ENCODE measurements at places on chromosomes 5 and 9. TPM values are rescaled to one million over a fixed set of nuclear protein-coding genes. Genes with fewer than 3 reads are reported as not detected.

DNA sequence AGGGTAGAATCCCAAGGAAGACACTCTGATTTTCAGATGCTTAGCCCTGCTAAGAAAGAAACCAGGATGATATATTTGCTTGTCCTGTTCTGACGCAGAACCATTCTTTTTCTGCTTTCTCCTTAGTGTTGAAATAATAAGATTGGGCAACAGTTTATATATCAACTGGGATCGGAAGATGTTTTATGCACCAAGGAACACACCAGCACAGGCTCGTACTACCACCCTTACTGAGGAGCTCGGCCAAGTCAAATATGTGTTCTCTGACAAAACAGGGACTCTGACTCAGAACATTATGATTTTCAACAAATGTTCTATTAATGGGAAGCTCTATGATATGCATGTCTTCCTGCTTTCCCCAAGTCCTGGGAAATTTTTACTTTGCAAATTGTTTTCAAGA is 19.0 kb upstream of the RUSC2 start:
- peaks cover 1% of the 10 kb centered on the region for H3K27me3 ChIP-seq
- no peak overlapping the region for H3K4me3 ChIP-seq
- no peaks in the 10 kb centered on the region for H3K36me3 ChIP-seq

DNA sequence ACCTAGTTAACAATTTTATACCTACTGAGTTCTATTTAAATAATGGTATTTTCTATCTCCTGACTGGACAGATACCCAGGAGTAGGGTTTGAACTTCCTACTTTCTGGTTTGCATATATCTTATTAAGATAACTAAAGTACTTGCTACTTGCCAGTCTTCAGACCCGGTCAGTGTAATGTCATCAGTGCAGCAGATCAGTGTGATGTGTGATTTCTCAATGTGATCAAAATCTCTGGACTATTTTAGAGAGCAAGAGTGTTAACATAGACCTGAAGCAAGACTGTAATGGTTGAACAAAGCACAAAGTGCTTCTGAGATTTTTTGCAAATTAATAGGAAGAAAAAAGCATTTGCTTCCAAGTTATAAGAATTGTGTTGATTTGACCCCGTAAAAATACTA is 6.8 kb downstream of the TMEM38B start:
- no peak for DNase-seq
- no peaks in the 10 kb centered on the region for H3K27me3 ChIP-seq
- H3K4me1 ChIP-seq = no peaks in the 10 kb centered on the region
- no peak overlapping the region for H3K4me3 ChIP-seq

DNA sequence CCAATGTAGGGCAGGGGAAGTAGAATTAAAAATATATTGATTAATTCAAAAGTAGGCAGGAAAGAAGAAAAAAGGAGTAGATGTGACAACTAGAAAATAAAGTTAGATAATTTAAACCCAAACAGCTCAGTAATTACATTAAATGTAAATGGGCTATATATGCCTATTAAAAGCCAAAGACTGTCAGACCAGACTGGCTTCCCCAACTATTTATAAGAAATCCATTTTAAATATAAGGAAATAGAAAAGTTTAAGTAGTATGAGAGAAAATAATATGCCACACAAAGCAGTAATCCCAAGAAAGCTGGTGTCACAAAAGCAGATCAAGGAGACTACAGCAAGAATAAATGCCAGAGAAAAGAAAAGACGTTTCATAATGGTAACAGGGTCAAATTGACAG is 28.9 kb upstream of the SARDH start:
- peaks cover 5% of the 10 kb centered on the region for H3K4me1 ChIP-seq
- no peak for DNase-seq
- H3K27me3 ChIP-seq = peaks cover 11% of the 10 kb centered on the region
- H3K36me3 ChIP-seq = peaks cover 47% of the 10 kb centered on the region
- H3K4me3 ChIP-seq = no peak overlapping the region
- H3K27ac ChIP-seq = no peak overlapping the region

DNA sequence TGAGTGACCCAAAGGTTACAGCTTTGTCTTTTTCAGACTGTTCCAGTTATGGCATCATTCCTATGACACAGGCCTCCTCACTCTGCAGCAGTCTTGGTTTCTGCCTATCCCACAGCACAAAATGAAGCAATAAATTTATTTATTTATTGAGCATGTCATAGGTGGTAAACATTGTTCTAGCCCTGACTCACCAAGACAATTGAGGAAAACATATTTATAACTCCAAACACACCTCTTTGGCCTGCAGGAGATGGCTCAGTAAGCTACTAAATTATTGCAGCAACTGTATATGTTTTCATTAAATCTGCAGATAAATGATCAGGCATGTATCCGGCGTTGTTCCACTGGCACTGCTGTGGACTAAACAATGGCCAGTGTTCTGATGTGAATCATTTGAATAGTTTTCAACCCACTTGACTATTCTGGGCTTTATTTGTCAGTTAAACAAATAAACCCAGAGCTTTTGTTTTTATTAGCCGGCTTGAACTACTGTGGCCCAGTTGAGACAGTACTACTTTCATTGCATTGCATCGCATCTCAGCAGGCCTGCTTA is 83.2 kb downstream of the FOXD1 start:
- DNase-seq = no peak
- H3K36me3 ChIP-seq = no peaks in the 10 kb centered on the region
- H3K27ac ChIP-seq = no peak overlapping the region
- no peak overlapping the region for H3K4me3 ChIP-seq

GRCh38 chr5:82820961-82821845 is 256.0 kb downstream of the TMEM167A start:
- peaks cover 11% of the 10 kb centered on the region for H3K4me1 ChIP-seq
- no peaks in the 10 kb centered on the region for H3K27me3 ChIP-seq
- H3K36me3 ChIP-seq = no peaks in the 10 kb centered on the region
- DNase-seq = no peak
- peak overlapping the region; percentile 14 for H3K27ac ChIP-seq

DNA sequence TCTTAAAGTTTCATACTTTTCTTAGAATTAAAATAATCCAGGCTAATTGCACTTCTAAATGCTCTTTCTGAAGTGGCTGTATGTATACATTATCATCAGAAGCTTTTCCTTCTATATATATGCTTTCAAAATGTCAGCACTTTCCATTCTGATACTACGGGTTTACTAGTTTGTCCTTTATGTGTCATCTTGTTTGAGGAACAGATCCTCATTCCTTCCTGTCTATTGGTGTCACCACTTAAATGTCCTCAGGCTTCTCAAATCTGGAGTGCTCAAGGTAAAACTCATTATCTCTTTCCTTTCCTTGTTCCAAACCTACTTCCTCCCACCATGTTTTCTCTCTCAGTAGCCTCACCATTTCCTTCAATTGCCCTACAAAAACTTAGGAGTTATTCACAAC is 236.3 kb downstream of the CSNK1G3 start:
- no peak for DNase-seq
- no peaks in the 10 kb centered on the region for H3K27me3 ChIP-seq
- H3K4me3 ChIP-seq = no peak overlapping the region
- H3K36me3 ChIP-seq = no peaks in the 10 kb centered on the region
- H3K27ac ChIP-seq = no peak overlapping the region

The ARSI gene
- total RNA-seq = not detected

DNA sequence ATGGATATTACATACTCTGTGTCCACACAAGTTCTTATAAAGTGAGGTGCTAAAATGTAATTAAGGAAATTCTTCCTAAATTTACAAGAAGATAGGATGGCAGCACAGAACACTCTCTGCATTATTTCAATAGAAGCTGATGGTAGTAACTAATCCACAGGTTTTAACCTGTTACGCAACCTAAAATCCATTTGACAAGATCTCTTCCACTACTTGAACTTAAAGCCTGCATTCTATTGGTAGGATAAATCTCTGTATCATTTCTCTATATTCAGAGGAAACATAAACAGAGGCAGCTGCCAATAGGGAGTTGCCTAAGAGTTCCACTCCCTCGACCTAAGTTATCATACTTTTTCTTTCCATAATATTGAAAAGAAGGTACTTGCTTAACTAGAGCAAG is 21.6 kb downstream of the CDC37L1 start:
- H3K4me3 ChIP-seq = no peak overlapping the region
- no peak for DNase-seq
- H3K4me1 ChIP-seq = no peaks in the 10 kb centered on the region
- no peaks in the 10 kb centered on the region for H3K27me3 ChIP-seq
- no peak overlapping the region for H3K27ac ChIP-seq

The ENG gene
- not detected for total RNA-seq

DNA sequence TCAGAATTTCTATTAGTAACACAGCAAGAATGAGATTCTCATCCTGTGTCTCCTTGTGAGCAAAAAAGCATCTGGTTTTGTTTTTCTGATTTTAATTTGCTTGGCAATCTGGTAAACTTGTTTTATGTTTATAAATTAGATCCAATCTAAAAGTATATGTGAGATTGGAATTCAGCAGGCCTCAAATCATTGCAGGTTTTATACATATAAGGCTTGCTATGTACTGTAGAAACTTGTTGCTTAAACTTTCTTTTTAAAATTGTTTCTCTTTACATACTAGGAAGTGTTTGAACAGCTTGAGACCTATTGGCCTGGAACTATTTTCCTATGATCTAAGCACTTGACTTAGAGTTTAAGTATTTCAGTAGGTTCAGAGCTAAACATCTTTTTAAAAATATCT is 1037.8 kb downstream of the NR2F1-AS1 start:
- no peaks in the 10 kb centered on the region for H3K4me1 ChIP-seq
- no peaks in the 10 kb centered on the region for H3K36me3 ChIP-seq
- no peak for DNase-seq
- H3K4me3 ChIP-seq = no peak overlapping the region
- no peaks in the 10 kb centered on the region for H3K27me3 ChIP-seq

DNA sequence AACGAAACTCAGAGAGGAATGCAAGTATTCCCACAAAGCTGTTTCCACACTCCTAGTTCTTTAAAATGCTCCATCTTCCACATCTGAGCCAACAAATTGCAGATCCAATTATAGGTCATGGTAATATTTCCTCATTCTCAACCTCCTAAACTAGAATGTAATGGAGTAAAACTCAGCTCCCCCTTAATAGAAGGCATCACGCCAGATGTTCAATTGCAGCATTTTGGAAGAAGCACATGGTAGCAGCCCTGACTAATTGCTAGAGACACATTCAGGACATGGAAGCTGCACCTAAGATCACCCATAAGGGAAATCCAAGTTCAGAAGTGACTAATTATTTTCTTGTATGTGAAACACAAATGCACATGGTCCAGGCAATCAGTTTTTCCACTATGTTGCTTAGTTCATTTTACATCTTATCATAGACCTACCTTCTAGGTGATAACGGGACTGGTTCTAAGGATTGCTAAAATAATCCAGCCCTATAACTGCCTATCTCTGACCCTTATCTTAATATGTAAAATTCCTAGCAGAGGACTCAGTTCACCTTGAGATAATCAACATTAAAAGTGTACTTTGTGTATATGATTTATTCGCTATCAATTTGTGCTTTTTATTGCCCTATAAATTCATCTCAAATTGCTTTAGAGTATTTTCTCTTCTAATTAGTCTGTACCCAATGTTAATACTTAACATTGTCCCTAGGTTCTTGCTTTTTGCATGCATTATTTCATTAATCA is 75.1 kb downstream of the GABRB2 start:
- no peak overlapping the region for H3K4me3 ChIP-seq
- no peaks in the 10 kb centered on the region for H3K27me3 ChIP-seq
- peaks cover 6% of the 10 kb centered on the region for H3K4me1 ChIP-seq
- H3K36me3 ChIP-seq = no peaks in the 10 kb centered on the region
- no peak overlapping the region for H3K27ac ChIP-seq

GRCh38 chr9:123090956-123091355 is 57.5 kb downstream of the GPR21 start:
- H3K27me3 ChIP-seq = no peaks in the 10 kb centered on the region
- H3K4me1 ChIP-seq = no peaks in the 10 kb centered on the region
- no peak for DNase-seq
- H3K36me3 ChIP-seq = no peaks in the 10 kb centered on the region

GRCh38 chr9:13032585-13032984 is 246.9 kb downstream of the MPDZ start:
- no peak overlapping the region for H3K4me3 ChIP-seq
- peaks cover 6% of the 10 kb centered on the region for H3K4me1 ChIP-seq
- no peak overlapping the region for H3K27ac ChIP-seq
- peaks cover 4% of the 10 kb centered on the region for H3K36me3 ChIP-seq

GRCh38 chr5:7271435-7272084 is 124.4 kb upstream of the ADCY2 start:
- H3K36me3 ChIP-seq = no peaks in the 10 kb centered on the region
- no peak overlapping the region for H3K4me3 ChIP-seq
- H3K27me3 ChIP-seq = peaks cover 1% of the 10 kb centered on the region
- H3K27ac ChIP-seq = no peak overlapping the region
- H3K4me1 ChIP-seq = peaks cover 10% of the 10 kb centered on the region

- H3K4me1 ChIP-seq = peaks cover 18% of the 10 kb centered on the region
- H3K36me3 ChIP-seq = no peaks in the 10 kb centered on the region
- DNase-seq = no peak
Observed at GRCh38 chr5:4204276-4205141, 608.9 kb downstream of the IRX1 start.

DNA sequence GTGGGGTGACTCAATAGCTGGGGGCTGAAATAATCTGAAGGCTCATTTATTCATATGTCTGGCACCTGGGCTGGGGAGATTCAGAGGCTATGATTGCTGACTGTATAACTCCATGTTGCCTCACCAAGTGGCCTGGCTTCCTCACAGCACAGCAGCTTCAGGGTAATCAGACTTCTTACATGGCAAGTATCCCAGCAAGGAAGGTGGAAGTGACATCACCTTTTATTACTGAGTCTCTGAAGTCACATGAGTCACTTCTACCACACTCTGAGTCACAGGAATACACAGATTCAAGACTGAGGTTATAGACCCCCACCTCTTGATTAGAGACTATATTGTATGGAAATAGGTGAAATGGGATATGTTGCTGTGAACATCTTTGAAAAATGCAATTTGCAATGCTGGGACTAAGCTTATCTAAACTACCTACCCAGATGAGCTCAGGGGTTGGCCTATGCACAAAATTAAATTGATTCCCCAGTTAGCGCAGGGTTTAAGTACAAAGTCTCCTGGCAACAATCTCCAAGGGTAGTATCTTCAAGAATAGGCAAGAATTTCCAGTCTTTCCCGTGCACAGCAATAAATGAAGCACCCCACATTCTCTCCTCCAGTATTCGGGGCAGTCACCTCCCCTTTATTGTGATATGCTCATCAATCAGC is 553.1 kb downstream of the LRRC70 start:
- no peak overlapping the region for H3K4me3 ChIP-seq
- no peak for DNase-seq
- H3K27ac ChIP-seq = no peak overlapping the region
- H3K36me3 ChIP-seq = no peaks in the 10 kb centered on the region
- no peaks in the 10 kb centered on the region for H3K27me3 ChIP-seq

The SH3PXD2B gene
- total RNA-seq = 96.8 TPM

DNA sequence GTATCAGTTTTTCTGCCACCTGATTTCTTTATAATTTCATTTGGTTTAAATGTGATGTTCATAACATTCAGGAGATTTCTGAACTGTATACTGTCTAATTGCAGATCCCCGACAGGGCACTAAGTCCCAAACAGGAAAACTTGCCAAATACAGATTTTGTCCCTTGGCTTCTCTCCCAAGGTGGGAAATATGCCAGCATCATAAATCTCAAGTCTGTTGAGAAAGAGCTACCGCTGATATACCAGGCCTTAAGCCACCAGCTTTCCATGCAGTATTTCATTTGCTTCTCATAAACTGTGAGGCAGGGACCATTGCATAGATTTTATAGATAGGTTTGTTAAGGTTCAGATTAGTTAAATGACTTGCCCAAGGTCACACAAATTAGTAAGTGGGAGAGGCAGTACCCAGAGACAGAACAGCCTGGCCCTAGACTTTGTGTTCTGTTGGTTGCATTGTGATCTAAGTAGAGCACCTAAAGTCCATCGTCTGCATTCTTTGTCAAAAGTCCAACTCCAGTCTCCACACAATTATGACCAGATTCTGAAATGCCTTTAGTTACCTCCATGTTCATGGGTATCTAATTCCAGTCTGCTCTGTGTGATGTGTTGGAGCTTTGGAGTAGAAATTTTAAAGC is 16.2 kb downstream of the GPR21 start:
- no peak overlapping the region for H3K4me3 ChIP-seq
- H3K27ac ChIP-seq = no peak overlapping the region
- no peak for DNase-seq
- H3K27me3 ChIP-seq = no peaks in the 10 kb centered on the region

Measured in glutamatergic neuron (in vitro differentiated cells).